Left renal pelvis (tissue), 4 donors: ENCODE measurements at places on chromosomes 13 and 19.
A peak's percentile ranks its signal among the peaks of the same experiment; 100 is the strongest.

DNA sequence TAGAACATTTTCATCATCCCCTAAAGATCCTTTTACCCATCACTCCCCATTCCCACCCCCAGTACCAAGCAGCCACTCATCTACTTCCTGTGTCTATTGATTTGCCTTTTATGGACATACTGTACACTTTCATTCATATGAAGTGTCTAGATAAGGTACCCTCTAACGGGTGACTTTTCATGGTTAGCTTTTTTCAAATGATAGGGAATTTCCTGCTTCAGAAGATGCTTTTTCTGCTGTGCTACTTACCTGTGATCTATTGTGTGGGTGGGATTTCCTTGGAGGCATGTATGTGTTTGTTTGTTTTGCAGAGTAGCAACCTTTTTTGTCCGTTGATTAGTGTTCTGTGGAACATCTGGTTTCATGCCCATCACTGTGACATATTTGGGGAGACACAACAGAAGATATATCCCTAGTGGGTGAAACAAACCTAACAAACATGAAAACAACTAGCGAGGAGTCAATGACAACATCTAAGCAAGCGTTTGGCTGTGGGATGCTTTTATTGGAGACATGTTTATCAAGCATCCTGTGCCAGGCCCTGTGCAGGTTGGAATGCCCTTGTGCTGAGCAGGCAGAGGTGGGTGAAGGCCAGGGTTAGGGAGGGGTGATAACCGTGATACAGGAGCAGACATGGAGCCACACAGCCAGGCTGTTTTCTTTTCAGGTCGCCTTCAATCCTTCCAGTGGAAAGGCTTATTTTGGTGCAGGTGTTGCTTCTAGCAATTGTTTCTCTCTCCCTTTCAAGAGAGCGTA is 17.6 kb downstream of the SPINT2 start:
- no peak for DNase-seq

DNA sequence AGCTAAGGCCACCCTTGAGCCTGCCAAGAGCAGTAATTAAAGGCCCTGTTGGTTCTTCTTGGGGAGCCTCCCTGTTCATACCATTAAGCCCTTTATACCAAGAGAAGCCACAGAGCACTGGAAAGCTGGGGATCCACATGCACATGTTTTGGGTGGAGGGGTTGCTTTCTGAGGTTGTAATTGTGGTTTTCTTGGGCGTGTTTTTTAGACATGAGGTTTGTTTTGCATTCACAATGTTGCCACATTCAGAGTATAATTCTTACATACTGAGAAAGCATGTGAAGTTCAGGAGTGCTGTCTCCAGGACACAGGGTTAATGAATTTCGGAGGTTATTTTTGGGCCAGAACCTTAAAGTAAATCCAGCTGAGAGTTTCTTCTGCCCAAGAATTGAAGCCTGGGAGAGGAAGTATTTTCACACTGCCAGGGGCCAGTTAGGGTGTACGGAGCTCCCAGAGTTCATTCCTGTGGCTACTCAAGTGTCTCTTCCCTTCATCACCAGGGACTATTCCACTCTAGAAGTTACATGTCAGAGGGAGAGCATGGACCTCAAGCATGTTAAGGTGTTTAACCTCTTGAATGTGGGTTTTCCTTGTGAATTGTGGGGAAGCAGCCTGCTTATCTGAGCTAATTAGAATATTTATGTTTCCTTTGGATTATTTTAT is 37.0 kb downstream of the ZNF136 start:
- no peak for DNase-seq

- DNase-seq, result no peak
Observed at GRCh38 chr19:14786421-14786851, 8.1 kb upstream of the ADGRE2 start.

DNA sequence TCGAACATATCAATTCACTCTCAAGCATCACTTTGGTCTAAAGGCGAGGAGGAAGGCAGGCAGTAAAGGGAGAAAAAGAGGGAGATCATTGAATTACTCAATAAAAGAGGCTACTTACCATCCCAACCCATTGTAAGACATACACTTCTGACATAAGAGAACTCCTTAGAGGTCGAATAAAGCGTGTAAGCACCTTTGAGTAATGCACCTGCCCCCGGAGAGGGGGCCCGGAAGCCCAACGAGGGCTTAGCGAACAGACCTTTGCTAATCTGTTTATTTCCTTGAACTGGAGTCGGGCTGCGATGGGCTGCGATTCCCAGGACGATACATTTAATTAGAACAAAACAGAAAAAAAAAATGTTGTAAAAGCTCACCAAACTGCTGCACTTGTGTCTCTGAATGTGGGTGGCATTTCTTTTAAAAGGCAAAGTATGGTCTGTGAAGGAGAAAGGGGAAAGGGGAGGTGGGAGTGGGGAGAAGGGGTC is 3.0 kb downstream of the ZC3H4 start:
- no peak for DNase-seq

DNA sequence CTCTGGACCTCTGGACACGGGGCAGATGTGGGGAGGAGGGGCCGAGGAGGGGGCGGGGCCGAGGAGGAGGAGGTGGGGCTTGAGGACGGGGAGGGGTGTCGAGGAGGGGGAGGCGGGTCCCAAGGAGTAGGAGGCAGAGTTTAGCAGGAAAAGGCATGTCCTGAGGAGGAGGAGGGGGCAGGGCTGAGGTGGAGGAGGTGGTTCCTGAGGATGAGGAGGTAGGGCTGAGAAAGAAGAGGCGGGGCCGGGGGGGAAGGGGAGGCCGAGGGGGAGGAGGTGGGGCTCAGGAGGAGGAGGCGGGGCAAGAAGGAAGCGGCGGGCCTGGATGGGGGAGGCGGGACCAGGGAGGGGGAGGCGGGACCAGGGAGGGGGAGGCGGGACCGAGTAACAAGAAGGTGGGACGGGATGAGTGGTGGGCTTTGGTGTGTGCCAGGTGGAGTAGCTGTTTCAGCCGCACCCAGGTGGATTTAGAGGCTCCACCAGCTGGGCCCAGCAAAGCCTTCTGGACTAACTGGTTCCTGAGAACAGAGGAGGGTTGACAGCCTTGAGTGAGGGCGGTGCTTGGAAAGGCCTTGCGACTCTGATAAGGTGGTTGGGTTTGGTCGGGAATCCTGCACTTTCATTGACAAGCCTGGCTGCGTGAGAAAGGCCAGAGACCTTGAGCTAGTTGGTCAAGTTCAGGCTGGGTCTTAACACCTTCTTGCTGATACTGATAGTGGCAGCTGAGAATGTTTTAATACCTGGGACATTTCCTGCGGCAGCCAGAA is 7.7 kb downstream of the TECR start:
- DNase-seq, result no peak

DNA sequence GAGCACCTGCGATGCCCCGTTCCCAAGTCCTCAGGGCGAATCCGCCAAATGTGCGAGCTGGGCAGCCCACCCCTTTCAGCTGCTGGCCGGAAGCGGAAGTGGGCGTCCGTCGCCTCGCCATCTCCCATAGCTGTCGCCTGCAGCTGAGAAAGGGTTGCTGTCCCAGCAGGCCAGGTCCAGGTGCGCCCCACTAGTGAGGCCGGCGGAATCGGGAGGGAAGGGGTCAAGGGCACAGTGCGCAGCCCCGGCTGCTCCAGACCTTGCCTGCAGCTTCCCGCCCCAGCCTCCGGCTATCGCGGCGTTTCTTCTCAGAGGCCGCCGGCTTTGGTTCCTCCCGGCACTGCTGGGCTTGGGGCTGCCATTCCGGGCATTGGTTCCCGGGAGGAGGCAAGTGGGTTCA is at the start of gene ZNF177:
Gene ZNF177, plus strand, starts transcription at position 109 of the 400 bp plus-strand sequence. CDS start 15,299 bp downstream, outside the sequence.
- peak; percentile 27 for DNase-seq

DNA sequence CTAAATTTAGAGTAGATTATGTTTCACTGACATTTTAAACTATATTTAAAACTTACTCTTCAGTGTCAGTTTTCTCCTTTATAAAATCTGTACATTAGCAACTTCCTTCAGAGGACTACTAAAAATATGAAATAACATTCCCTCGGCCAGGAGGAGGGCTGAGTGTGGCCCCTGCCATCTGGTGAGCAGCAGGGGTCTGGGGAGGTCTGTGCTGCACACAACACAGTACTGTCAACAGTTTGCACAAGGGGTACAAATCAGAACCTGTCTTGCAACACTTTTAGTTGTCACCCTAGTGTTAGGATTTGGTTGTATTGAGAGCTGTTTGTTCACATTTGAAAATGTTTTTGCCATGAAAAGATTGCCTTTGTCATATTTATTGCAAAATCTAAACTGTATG is 48.9 kb downstream of the TPP2 start:
- DNase-seq, result no peak

DNA sequence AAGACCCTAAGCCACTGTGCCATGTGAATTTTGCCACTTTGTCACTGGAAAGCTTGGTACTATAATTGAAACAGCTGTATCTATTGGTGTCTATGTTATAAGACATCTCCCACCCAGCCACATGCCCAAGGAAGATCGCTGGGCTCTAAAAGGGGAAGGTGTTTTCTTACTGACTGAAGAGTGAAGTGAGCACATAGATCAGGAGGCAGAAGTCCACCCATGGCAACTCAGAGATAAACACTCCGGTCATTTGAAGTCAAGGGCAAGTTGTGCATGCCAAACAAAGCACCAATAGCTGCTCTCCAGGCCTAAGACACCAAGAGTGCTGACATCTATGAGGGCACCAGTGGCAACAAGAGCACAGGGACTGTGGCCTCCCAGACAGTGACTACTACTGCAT is 153.8 kb downstream of the KCTD12 start:
- no peak for DNase-seq

GRCh38 chr13:99749271-99750019 is 222.1 kb downstream of the ZIC5 start:
- no peak for DNase-seq

GRCh38 chr13:42553098-42554046 is 20.6 kb upstream of the TNFSF11 start:
- no peak for DNase-seq
